Cortex of kidney (tissue), 1 donor: ENCODE measurements at places on chromosomes 5 and 9.

DNA sequence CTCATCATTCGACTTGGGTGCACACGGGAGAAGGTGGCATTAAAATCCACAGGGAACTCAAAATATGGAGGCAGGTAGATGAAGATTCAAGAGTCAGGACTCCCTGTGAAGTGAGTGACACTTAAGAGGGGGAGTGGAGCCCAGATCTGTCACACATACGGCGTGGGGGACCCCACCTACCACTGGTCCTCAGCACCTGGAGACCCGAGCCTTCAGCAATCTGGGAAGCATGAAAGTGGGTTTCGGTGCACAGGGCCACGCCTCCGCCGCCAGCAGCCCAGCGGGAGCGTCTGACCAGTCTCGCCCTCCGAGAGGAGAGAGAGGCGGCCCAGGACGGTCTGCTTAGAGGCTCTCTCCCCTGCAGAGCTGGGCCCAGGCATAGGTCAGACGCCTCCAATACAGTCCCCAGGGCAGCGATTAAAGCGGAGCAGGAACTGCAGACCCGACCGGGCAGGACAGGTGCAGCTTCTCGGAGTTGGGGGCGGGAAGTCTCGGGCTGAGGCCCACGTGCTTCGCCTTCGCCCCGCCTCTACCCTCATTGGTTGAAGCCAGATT lies 639 bp upstream of the SLC2A8 start:
- DNase-seq = no peak

DNA sequence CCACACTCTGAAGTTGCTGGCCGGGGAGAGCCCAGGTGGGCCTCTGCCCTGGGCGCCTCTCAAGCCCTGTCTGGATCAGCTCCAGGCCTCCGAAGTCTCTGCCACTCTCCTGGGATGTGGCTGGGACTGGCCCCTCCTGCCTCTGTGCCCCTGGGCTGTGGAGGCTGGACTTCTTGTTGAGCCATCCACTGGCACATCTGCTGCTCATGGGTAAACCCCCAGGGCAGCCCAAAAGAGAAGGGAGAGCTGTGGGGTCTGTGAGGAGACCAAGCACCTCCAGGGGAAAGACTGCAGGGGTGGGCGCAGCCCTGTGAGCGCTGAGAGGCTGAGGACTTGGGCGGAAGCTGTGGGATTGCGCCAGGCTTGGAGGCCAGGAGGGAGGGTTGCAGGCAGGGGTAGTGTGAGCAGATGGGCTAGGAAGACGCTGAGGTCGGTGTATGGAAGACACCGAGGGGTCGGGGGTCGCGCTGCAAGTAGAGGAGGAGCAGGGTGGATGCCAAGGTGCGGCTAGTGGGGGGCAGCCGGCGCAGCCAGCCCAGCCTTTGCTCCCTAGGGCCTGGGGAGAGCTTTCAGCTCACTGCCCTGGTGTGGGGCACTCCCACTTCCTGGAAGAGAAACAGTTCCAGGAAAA lies 118.1 kb downstream of the WNK2 start:
- no peak for DNase-seq

DNA sequence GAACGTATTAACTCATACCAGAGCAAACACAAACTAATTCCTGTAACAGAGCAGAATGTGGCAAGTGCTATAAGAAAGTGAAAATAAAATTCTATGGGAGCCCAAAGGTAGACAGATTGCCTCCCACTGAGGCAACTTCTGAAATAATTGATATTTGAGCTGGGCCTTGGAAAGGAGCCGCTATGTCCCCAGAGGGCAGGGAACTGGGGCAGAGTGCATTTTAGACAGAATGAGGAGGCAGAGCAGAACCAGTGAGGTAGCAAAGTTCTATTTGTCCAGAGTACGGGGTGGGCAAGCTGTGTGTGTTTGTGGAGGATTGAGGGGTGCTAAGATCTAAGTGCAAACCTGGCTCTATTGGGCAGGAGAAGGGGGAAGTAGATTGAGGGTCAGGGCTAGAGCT lies 19.8 kb downstream of the CDO1 start:
- no peak for DNase-seq

- no peak for DNase-seq
Observed at GRCh38 chr5:160463740-160464465, 42.2 kb downstream of the PTTG1 start.

GRCh38 chr5:164487939-164488338 lies 982.5 kb downstream of the MAT2B start:
- DNase-seq = no peak

DNA sequence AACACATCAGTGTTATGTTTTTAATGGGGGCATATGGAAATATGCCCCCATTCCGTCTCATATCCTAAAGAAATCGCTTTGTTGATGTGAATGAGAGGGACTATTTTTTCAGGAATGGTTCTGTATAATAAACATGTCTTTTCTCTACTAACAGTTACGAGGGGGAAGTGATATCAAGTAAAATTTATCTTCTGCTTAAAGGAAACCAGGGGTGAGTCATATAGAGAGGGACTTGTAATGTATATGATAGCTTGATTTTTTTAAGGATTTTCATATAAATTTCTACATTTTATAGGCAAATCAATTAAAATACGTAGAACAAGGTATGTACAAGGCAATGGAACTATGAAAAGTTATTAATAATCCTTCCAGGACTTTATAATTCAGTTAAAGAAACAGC lies 207.1 kb downstream of the SEMA5A start:
- no peak for DNase-seq

GRCh38 chr5:81819556-81820317 lies 68.8 kb upstream of the SSBP2 start:
- no peak for DNase-seq

DNA sequence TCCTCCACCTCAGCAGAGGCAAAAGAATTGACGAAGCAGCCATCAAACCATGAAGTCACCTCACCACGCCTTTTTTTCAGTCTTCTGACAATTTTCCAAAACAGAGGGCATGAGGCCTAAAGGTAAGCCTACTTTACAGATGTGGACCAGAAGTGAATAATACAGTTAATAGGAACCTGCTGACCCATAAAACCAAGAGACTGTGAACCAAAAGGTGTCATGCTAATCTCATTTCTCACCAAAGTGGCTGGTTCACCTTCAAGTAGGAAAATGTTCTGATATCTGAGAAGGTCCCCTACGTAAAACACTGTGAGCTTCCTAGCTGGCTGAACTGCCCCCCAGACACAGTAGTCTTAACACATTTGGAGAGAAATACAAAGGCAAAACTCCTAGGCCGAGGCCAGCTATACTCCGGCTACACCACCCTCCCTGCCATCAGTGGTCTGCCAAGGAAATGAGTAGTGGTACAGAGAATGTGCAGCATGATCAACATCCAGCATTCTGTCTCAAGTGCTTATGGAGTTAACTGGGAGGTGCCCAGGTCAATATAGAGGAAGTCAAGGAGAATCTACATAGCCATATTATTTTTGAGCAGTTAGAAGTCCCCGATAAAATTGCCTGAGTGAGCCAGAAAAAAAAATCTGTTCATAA lies 19.3 kb upstream of the F2RL2 start:
- DNase-seq = no peak

- DNase-seq = no peak
Observed at GRCh38 chr5:169351721-169352120, 50.8 kb upstream of the SLIT3 start.

- DNase-seq = no peak
Observed at GRCh38 chr9:81389569-81389993, 299.8 kb downstream of the TLE1 start.

GRCh38 chr9:116596646-116597045 lies 90.5 kb upstream of the TRIM32 start:
- DNase-seq = no peak

GRCh38 chr5:155750571-155750970 lies 576.4 kb upstream of the SGCD start:
- no peak for DNase-seq

DNA sequence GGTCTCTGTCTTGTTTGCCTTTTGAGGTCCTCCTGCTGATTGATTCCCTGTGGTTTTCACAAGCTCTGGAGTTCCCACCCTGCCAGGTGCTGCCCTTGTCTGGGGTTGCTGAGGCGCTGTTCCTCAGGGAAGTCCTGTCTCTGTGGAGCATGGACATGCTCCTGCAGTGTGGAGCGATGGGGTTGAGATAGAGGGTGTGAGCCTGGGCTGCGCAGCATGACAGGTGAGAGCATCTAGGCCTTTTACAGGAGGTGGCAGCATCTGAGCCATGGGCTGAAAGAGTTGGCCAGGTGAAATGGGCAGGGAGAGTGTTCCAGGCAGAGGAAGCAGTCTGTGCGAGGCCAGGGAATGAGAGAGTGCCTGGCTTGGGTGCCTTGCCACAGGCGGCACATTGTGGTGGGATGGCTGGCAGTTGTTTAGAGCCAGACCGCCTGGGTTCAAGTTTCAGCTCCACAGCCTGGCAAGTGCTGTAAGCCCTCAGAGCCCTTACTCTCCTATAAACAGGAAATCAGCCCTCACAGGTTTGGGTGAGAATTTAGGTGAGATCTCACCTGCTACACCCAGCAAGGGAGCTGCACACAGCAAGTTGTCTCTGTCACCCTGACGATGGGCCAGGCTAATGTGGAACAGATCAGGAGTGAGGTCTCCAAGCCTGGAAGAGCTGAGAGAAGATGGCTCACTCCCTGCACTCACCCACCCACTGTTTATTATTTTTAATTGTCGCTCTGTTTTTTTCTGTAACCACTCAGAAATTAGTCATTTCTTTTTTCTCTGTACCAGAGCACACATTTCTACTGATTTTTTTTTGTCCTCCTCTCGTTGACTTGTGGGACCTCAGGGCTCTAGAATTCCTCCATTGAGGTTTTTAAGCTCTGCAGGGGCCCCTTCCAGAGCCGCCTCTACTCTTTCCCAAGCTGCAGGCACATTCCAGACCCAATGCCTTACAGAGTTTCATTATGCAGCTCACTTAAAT lies 19.6 kb downstream of the TCOF1 start:
- DNase-seq = no peak

- DNase-seq = no peak
Observed at GRCh38 chr9:82597241-82598203, 465.4 kb downstream of the RASEF start.

- no peak for DNase-seq
Observed at GRCh38 chr5:43973318-43973717, 370.3 kb downstream of the NNT start.

DNA sequence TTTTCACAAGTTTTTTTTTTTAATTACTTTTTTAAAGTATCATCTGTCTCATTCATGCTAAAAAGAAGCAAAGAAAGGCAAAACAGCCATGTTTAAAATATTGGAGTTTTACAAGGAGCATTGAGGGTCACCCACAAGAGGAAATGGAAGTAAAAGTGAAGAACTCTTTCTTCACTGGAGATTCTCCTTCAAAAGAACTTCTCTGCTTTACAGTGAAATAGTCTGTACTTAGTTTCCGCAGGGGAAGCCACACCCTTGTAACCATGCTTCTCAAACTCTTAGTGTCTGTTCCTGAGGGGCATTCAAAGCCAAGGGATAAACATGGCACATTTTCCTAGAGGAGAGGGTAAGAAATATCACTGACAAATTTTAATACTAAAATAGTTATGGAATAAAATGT lies 8.6 kb downstream of the C9orf72 start:
- DNase-seq = no peak

DNA sequence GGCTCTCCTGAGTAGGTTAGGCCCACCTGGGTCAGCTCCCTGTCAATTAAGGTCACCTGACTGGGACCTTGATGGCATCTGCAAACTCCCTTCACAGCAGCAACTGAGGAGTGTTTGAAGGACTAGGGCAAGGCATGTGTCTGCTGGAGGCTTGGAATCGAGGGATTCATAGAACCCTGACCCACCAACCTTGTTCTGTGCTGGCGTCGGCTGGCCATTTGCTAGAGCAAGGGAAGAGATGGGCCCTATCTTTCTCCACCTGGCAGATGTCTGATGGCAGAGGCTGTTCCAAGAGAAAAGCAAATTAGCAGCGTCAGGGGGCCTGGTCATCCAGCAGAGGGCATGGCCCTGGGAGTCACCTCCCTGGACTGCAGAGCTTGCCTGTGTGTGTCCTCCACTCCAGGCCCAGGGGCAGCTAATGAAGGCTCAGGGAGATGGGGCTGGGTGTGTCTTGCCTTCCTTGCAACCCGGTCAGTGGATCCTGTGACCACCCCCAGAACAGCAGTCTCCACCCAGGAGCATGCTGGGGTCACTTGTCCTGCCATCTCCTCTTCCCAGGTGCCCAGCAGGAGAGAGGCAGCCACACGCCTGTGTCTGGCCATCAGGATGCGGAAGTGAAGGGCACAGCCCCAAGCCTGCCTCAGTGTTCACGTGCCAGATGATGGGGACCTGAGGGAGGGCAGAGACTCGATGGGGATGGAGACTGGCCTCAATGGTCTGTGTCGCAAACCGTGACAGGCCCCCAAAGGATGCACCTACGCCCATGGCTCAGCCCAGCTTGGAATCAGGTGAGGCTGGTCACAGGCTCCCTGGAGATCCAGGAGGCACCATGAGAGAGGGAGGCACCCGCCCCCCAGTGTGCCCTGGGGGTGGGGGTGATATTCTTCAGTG lies 53.9 kb downstream of the BARX1 start:
- DNase-seq = no peak

DNA sequence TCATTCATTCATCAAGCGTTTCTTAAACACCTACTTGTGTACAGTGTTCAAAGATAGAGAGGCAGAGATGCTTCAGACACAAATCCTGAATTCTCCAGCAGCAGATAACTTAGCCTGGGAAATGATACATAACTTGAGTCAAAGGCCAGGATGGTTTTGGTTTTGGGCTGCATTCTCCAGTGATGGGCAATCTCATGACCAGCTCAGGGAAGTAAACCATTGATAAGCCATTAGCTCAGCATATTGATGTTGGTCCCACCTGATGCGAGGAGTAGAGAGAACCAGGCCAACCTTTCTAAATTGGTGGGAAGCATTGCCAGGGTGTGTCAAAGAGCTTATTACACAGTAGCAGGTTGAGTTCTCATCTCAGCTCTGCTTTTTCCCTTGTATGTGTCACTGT lies 53.0 kb downstream of the SH3RF2 start:
- DNase-seq = no peak

DNA sequence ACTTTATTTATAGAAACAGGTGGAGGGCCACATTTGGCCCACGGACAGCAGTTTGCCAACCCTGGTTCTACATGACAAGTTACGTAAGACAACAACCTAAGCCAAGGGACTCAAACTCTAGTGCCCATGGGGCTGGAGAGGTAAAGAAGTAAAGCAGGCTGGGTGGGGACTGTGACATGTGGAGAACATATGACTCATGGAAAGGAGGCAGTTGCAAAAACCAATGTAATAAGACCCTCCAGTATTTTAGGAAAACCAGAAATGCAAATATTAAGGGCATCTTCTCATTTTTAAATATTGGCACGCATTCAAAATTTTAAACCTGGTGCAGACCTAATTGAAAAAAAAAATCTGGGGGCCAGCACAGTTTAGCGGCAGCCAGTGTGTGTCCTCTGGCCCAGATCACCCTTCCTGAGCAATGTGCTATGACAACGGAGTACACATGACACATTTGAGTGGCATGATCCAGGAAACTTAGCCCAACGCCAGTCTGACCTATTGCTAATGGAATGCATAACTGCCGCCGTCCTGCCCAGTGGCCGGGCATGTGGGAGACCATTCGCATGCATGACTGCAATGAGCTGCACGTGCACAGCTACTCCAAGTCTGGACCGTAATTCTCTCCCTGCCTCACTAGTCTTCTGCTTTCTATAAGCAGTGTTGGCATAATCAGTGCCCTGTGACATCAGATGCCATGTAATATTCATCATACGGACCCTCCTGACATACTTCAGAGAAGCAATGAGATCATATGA lies 97.2 kb downstream of the SH3TC2 start:
- no peak for DNase-seq

- no peak for DNase-seq
Observed at GRCh38 chr9:96343515-96344360, 39.8 kb downstream of the SLC35D2 start.

- no peak for DNase-seq
Observed at GRCh38 chr9:97459326-97459725, 42.1 kb upstream of the TMOD1 start.
